Activated CD4-positive, alpha-beta T cell treated with anti-CD3 and anti-CD28 coated beads for 48 hours (primary cell): ENCODE measurements at places on chromosomes 12 and 14.

- DNase-seq = no peak
These were observed 219.1 kb downstream of the PHLDA1 start for GRCh38 chr12:75812271-75813018.

DNA sequence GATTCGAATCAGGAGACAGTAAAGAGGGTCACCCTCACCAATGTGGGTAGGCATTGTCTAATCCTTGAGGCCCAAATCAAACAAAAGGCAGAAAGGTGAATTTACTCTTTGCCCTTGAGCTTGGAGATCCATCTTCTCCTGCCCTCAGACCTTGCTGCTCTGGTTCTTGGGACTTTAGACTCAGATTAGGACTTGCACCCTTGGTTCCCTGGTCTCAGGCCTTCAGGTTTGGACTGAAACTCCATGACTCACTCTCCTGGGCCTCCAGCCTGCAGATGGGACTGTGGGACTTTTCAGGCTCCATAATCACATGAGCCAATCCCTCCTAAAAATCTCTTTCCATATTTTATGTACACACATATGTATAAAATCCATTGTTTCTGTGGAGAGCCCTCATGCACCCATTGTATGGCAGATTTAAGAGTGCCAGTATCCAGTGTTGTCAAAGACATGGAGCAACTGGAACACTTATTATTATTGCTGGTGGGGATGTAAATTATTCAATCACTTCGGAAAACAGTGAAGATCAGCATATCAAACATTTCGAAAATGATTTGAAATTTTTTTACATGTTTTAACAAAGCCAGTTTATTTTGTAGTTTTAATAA is 48.7 kb downstream of the EID3 start:
- DNase-seq = no peak

- DNase-seq = no peak
These were observed 87.6 kb upstream of the PRB2 start for GRCh38 chr12:11482955-11483354.

- no peak for DNase-seq
These were observed 274.9 kb upstream of the NOVA1 start for GRCh38 chr14:26872515-26873361.

GRCh38 chr14:103504991-103505565 is 17.6 kb downstream of the CKB start:
- DNase-seq = no peak

DNA sequence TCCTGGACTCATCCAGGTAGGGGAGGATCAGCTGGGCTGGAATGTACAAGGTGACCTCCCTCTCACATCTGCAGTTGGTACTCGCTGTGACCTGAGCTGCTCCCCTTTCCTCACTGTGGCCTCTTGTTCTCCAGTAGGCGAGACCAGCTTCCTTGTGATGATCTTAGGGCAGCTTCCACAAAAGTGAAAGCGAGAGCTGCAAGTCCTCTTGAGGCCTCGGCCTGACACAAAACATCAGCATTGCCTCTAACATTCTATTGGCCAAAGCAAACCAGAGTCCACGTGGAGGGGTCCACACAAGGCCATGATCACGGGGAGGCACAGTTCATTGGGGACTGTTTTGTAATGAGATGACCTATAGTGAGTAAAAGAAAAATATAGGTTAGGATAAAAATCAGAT is 127.5 kb downstream of the SMOC1 start:
- DNase-seq = no peak

DNA sequence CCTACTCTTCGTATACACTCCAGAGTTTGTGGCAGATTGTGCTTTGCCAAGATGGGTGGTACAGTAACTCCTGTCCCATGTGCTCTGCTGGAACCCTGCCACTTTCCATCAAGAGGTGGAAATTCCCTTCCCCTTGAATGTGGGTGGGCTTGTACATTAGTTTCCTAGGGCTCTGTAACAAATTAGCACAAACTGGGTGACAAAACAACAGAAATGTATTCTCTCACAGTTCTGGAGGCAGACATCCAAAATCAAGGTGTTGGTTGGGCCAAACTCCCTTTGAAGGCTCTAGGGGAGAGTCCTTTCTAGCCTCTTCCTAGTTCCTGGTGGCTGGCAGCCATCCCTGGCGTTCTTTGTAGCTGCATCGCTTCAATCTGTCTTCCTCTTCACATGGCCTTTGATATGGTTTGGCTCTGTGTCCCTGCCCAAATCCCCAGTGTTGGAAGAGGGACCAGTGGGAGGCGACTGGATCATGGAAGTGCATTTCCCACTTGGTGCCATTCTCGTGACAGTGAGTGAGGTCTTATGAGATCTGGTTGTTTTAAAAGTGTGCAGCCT is 117.5 kb downstream of the VRK1 start:
- no peak for DNase-seq

DNA sequence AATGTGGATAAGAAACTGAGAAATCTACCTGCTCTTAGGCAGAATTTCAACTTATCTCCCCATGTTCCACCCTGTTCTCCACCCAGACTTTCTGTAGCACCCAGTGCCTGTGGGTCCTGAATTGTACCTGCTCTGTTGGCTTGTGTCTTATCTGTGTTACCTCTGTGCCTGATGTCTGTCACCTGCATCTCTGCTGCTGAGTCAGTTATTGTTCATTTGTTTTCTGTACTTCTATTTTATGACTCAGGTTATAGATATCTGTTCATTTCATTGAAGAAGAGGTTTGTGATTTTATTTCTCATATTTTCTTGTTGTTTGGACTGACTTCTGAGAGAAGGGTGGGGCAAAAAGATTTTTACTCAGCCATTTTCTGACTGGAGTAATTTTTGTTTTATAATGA is 11.7 kb downstream of the SOCS4 start:
- no peak for DNase-seq

DNA sequence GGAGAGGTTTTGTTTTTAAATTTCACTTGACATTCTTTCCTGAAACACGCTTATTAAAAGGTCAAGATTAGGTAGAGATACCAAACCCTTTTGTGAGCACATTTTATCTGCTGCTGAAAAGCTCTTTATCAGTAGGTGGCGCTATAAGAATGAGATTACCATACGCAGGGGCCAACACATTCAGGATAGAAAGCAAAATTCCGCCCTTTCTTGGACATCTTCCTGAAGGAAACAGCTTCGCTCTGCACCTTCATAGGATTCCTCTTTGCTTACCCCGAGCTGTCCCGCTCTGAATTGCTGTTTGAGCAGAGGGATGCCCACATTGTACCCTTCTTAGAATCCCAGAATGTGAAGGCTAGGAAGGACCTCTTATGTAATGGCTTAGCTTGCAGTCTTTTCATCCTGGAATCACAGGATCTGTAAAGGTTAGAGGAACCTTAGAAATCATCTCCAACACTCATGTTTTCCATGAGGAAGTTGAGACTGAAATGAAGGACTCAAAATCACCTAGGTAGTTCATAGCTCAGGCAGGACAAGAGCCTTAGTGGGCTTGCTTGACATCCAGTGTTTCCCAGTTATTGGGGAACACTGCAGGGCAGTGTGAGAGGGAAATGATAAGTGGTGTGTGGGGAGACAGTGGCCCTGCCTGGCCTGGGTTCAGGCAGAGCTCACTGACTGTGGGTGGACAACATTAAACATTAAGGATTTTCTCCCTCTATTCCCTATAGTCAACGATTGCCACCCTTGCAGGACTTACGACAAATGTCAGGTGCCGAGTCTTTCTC is 38.7 kb upstream of the CRY1 start:
- no peak for DNase-seq

DNA sequence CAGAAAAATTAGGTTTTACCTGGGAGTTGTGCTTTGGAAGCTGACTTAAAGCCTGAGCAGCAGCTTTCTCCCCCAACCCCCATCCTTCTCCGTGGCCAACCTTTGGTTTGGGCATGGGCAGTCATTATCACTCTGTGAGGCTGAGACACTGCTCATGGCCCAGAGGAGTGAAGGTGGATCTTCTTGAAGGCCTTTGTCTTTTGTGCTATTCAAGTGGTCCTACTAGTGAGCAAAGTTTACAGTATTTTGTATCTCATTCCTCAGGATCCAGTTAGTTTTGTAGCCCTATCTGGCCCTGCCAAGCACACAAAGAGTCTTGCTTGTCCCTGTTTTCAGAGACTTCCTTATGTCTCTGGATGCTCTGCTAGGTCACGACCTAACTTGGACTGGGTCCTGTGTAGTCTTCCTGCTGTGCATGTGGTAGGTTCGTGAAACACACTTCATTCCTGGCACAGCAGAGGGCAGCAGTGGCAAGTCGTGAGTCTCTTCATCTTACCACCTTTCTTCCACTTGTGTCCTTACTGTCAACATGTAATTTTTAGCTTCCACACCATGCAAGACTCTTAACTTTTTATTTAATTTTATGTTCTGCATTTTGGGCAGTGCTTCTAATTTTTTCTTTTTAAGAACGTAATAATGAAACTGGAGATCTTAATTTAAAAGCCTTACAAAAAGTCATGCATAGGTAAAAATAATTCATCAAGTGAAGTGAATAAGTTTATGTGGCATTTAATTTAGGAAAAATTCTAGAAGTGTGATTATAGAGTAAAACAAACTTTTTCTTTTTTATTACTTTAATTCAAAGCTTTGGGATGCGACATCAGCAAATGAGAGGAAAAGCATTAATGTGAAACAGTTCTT is 53.7 kb downstream of the APAF1 start:
- DNase-seq = peak; percentile 68

- no peak for DNase-seq
These were observed 206.4 kb downstream of the ERC1 start for GRCh38 chr12:1197264-1198018.

DNA sequence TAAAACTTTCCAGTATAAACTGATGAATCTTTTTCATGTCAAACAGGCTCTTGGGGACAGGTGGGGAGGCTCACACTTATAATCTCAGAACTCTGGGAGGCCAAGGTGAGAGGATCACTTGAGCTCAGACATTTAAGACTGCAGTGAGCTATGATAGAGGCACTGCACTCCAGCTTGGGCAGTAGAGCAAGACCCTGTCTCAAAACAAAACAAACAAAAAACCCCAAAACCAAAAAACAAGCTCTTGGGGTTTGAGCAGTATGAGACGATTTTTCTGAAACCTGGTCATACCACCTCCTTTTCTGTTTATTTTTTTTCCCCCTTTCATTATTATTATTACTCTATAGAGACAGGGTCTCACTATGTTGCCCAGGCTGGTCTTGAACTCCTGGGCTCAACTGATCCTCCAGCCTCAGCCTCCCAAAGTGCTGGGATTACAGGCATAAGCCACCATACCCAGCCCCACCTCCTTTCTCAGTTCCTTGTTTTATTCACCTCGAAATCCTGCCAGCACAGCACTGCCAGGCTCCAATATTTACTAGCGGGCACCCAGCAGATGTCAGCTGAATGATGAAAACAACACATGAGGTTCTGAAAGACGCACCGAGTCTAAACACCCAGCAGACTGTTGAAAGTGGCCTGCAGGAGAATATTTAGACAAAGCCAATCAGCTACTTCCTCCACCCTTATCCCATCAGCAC is 19.5 kb upstream of the CDK17 start:
- DNase-seq = no peak

GRCh38 chr14:100224229-100224866 is 14.6 kb upstream of the YY1 start:
- DNase-seq = no peak

GRCh38 chr14:98252820-98253219 is 1019.2 kb downstream of the BCL11B start:
- DNase-seq = no peak

DNA sequence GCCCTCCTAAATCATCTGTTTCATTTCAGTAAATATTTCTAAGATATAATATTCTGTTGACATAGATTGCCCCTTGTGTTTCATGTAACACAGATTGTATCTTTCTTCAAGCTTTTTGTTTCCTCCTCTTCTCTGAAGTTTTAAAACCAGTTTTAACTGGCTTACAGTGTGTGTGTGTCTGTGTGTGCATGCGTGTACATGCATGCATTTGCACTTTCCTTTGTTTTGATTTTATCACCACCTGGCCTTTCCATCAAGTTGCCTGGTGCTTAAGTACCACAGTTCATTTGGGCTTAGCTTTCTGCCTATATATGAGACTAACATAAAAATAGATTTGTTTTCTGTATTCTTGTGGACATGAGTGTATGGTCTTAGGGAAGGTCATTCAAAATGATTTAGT is 31.9 kb downstream of the ETNK1 start:
- no peak for DNase-seq

DNA sequence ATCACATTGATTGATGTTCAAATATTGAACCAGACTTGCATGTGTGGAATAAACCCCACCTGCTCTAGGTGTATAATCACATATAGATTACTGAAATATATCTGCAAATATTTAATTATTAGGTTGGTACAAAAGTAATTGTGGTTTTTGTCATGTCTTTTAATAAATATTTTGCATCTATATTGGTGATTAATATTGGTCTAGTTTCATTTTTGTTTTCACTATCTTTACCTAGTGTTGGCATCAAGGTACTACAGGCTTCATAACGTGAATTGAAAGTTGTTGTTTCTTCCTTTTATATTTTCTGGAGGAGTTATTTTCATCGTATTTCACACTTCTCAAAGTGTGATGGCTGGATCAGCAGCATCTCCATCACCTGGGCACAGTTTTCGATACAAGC is 740.0 kb upstream of the TMEM132C start:
- no peak for DNase-seq

GRCh38 chr12:31897781-31898503 is 61.3 kb upstream of the RESF1 start:
- DNase-seq = peak; percentile 29

DNA sequence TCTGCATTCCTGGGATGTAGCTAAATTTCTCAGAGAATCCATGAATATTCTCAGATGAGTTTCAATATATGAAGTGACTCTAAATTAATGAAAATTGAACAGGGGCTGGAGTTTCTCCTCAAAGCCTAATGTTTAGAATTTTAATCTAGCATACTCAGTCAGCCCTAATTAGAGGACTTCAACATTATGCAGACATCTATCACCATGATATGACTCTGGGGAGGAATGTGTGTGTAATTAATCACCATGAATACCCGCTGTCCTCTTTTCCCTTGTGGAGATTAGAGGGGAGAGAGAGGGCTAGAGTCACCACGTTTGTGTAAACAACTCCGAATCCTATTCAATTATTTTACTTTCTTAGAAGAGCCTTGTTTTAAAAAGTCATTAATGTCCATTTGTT is 698.6 kb upstream of the MDGA2 start:
- no peak for DNase-seq

- no peak for DNase-seq
These were observed at the start of gene PLD4 for GRCh38 chr14:104924421-104925213. Gene PLD4 (plus strand): TSS chr14:104924879. CDS start chr14:104927141, 2,262 bp downstream.
